Fibroblast of lung (primary cell): ENCODE measurements at places on chromosomes 5 and 9. TPM values are rescaled to one million over a fixed set of nuclear protein-coding genes. Genes with fewer than 3 reads are reported as not detected.

Gene LAMC3
- total RNA-seq: under 0.01 and 0.17 TPM in 2 replicates

Gene PCDHGB1
- 3.1 and 4.3 TPM in 2 replicates for total RNA-seq

Gene NR5A1
- not detected in 2 replicates for total RNA-seq

Gene LIFR
- total RNA-seq: 65.1 and 84.5 TPM in 2 replicates

Gene PTPRD
- total RNA-seq: 3.3 and 4.8 TPM in 2 replicates

Gene LIX1
- total RNA-seq: not detected in 2 replicates

Gene GCNT4
- total RNA-seq: 1.8 and 3.6 TPM in 2 replicates

Gene CDH9
- not detected in 2 replicates for total RNA-seq

Gene STK32A
- 2.5 and 2.8 TPM in 2 replicates for total RNA-seq

Gene PTGES
- 9.6 and 16.7 TPM in 2 replicates for total RNA-seq

Gene ELAVL2
- under 0.01 and 0.26 TPM in 2 replicates for total RNA-seq

Gene FOXD4L3
- total RNA-seq: under 0.01 TPM in 1 of 2 replicates, not detected in the other

- DNase-seq: no peak
These were observed 131.5 kb downstream of the MARCHF11 start for GRCh38 chr5:16048132-16048531.

DNA sequence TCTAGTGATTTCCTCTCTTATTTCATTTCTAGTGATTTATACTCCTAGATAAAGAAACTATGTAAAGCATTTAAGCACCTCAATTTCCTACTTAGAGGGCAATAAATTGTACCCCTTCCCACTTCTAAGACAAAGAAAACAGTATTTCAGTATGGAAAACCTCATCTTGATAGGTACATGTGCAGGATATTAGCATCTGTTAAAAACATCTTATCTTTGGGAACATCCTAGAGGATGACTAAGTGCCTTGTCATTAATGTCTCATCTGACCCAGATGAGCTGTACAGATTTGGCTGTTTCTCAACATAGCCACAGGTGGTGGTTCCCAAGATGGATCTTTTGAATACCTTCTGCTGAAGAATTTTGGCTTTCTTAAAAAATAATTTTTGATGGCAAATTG is 5.7 kb downstream of the MEGF10 start:
- peak; percentile 75 for DNase-seq

- peak; percentile 69 for DNase-seq
These were observed 137.3 kb upstream of the ANKH start for GRCh38 chr5:15008921-15009320.

DNA sequence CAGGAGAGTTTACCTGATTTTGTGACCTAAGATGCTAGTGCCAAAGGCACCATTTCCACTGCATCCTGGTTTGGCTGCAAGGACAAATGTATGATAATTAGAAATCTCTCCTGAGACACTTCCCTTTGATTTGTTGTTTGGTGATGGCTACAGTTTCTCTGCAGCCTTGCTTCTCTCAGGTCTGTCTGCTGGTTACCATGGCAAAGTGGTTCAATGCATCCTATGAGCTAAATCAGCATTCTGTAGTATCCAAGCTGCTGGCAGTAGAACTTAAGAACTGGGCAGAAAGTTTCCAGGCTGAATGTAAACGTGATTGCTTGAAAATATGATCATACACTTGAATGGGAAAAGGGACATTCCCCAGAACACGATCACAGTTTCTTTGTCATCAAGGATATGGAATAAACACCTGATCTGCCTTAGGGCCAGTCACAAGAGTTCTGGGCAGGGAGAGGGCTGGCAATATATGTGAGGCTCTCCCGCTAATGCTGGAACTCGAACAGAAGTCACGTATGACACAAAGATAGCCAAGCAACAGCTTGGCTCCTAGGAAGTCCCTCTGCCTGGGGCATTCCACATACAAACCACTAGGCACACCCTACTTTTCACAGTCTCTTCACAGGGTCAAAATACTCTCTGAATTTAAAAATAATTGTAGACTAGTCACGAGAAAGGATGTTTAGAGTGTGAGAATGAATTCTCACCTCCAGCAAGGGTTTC is 138.1 kb upstream of the GRAMD2B start:
- DNase-seq: no peak

DNA sequence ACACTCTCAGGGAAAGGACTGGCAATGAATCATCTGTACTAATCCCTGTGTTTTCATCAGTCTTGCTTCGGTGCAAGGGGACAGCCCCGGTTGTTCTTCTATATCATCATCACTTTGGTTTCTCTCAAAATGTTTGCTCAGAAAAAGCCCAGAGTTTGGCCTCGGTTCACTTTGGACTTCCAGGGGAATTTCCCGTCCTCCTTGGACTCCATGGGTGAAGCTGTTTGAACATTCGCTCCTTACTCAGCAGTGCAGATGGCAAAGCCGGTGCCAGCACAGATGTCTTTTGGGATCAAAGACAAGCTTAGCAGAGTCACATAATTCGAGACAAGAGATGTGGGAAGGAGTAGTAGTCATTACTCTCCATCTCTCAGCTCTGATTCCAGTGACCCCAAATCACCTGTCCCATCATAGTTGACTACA is 69.8 kb upstream of the TNFSF8 start:
- DNase-seq: no peak

GRCh38 chr9:9919174-9919775 is 693.5 kb downstream of the PTPRD start:
- DNase-seq: no peak

DNA sequence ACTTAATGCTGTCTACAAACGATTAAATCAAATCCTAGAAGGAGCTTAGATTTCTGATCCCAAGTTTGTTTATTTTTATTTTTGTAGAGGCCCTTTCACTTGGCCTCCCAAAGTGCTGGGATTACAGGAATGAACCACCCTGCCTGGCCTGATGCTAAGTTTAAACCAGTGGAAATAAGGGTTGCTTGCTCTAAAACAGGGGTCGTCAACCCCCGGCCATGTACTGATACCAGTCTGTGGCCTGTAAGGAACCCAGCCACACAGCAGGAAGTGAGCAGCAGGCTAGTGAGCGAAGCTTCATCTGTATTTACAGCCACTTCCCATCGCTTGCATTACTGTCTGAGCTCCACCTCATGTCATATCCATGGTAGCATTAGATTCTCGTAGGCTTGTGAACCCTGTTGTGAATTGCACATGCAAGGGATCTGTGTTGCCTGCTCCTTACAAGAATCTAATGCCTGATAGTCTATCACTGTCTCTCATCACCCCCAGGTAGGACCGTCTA is 11.4 kb downstream of the TTC1 start:
- no peak for DNase-seq

- no peak for DNase-seq
These were observed 2040.5 kb upstream of the C9orf72 start for GRCh38 chr9:29613773-29614172.

DNA sequence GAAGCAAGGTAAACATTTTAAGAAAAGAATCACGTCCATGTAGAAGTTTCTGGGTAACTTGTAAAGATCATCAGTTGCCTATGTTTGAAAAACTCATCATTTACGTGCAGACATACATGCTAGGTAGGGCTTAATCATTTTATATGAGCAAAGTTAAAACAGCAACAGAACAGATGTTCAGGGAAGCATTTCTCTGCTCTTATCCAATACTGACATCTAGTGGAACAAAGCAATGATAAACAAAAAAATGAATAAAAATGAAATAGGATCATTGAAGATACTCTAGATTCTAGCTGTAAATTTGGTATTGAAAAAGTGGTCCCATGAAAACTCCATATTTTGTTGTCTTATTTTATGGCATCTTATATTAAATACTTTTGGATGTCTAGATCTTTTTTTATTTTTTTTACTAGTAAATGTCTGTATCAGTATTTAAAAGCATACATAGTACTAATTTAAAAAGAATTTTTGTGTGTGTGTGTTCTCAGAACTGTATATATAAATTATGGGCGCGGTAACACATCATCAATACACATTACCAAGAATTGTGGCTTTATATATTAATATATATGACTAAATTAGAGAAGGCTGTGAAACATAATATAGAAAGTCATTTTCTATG is 1050.2 kb downstream of the CDH12 start:
- peak; percentile 66 for DNase-seq

- no peak for DNase-seq
These were observed 1.9 kb upstream of the RUSC2 start for GRCh38 chr9:35488021-35488420.

DNA sequence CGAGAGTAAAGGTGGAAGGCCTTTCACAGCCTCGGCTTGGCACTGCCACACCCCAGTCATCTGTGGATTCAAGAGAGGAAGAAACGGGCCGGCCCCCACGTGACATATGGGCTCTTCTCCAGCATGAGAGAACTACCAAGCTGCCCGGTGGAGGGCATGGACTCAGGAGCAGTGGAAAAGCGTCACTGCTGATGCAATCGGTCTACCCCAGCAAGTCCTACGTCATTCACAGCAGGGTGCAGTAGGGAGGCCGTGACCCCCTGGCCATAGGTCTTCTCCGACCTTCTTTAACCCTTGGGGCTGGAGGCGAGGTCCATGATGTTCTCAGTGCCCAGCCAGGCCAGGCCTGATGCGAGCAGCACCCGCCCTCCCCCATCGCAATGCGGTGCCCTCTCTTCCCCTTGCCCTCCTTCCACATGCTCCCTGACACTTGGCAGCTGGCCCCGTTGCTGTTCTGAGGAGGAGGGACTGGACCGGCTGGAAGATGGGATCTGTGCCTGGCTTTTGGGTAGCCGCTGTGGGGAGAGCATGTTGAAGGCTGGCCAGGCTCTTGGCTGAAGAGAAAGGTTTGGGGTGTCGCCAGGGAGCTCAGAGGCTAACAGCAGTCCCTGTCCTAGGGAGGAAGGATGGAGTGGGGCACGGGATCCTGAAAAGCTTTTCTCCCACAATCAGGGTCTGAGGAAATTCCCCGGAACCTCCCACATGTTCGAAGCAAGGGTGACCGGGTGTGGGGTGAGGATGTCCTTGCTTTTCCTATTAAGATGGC is 89.8 kb downstream of the LIFR start:
- DNase-seq: peak; percentile 98

- DNase-seq: no peak
These were observed 12.7 kb upstream of the PRR16 start for GRCh38 chr5:120451445-120451844.

DNA sequence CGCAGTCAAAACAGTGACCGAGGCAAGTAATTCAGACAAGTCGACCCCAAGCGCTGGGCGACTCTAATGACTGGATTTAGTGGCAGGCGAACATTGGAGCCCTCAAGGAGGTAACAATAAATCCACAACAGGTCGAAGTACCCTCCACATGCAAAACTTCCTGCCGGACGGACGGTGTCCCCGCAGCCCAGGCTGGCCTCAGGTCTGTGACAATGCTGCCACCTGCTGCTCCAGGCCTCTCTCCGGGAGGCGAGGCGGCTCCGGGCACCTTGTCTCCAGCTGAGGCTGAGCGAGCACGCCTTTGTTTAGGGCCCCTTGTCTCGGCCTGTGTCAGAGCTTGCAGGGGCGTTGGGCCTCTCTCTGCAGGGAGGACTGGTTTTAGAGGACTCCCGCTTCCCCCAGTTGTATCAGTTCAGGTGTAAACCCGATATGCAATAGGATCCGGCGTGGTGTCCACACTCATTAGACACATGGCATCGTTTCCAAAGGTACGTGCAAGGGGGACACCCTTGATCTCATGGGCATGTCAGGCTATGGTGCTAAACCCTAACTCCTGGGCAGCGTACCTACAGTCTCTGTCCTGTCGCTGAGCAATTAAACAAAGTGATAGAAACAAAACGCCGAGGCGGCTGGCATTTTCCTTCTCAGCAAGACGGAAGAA is 628.0 kb upstream of the ADAMTS16 start:
- no peak for DNase-seq

DNA sequence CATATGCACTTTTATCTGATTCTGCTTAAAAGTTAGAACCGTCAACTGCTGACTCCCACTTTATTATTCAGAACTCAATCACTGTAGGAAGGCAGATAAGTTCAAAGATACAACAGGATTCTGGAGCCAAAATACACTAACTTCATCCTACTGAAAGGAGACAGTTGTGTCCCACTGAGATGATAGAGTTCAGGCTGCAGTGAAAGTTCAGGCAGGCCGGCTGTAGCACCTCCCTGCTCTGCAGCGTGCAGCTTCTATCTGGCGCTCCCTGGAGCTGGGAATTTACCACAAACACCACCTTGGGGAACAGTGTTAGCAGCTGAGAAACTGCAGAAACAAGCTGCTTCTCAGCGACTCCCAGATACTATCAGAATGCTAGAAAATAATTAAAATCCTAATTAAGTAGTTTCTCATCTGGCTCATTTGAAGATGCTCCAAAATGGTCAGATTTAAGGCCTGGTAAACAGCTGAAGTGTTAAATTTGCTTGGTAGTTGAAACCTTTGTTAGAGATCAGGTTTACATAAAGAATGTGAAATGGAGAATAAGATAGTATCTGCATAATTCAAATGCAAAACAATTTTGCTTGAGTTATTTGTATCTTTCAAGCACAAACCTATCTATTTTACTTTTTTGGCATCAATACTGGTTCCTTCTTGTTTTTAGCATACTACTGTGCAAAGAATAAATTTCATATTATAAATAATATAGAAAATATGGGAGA is 52.3 kb upstream of the CNTLN start:
- DNase-seq: peak; percentile 61

- no peak for DNase-seq
These were observed 212.5 kb downstream of the MEF2C start for GRCh38 chr5:88670461-88670860.

DNA sequence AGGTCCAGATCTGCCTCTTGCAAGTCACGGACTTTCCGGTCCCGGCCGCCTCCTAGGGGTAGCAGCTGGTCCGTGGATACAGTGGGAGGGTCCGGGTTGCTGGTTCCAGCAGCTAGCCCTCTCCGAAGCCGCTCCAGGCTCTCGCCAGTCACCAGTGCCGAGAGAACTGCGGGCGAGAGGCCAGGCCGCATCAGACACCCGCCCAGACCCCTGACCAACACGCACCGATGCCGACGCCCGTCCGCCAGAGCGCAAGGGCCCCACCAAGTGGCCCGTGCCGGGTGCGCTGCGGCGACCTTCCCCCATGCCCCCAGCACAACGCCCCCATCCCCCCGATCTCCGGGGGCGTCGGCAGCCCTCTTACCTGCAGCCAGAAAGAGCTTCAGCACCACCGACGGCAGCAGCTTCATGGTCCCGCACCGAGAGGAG is 470 bp downstream of the HBEGF start:
- DNase-seq: peak; percentile 58

GRCh38 chr5:101024299-101024698 is 121.2 kb upstream of the ST8SIA4 start:
- no peak for DNase-seq

DNA sequence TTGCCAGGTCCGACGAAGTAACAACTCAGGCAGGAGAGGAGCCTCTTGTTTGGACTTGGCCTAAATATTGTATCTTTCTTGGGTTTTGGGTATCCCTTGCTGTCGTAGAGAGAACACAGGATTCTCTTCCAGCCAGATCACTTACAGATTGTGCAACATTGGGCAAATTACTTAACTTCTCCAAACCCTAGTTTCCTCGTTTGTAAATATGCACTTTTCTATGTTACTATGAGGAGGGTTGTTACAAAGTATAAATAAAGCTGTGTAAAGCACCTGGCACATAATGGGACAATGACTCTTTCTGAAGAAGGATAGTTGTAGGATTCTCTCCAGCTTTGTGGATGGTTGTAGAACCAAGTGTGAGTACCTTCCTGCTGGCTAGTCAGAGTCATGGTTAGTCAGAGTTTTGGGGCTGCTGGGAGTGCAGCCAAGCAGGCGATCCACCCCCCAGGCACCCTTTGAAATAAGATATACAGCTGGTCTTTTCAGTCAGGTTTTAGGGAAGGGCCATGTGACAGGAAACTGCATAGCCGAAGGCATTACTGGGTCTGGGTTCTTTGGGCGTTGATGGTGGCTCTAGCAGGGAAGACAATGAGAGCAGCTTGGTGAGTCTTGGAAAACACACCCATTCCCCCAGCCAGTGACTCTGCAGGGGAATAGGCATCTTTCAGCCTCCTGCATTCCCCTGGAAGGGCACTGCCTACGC is 49.9 kb upstream of the GDNF start:
- peak; percentile 7 for DNase-seq
